ENCODE measurements at places on chromosomes 5 and 9. TPM values are rescaled to one million over a fixed set of nuclear protein-coding genes. Genes with fewer than 3 reads are reported as not detected.
A peak's percentile ranks its signal among the peaks of the same experiment; 100 is the strongest.

DNA sequence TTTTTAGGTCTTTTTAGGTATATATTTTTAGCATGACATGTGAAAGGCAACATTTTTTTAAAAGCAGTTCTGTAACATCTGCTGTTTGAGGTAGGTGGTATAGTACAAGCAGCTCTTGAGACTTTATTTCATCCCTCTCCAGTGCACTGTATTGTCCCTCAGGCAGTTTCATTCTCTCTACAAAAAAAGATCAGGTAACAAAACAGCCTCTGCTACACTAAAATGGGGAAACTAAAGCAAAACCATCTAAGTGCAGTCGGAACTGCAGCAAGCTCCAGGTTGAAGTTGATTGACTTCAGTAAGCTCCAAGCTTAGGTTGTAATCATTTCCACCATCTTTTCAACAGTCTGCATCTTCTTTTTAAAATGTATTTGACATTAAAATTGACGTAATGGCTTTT lies 195.6 kb downstream of the DEPDC1B start:
- H3K36me3 ChIP-seq: no peaks in the 10 kb centered on the region
- H3K27me3 ChIP-seq: no peaks in the 10 kb centered on the region
- H3K27ac ChIP-seq: peak overlapping the region; percentile 78
- H3K4me3 ChIP-seq: no peak overlapping the region

The SPINK13 gene
- 0.33 TPM for total RNA-seq

- no peaks in the 10 kb centered on the region for H3K4me1 ChIP-seq
- no peak for DNase-seq
- no peak overlapping the region for H3K4me3 ChIP-seq
- no peak overlapping the region for H3K27ac ChIP-seq
- no peaks in the 10 kb centered on the region for H3K27me3 ChIP-seq
These were observed 14.5 kb downstream of the TBCA start for GRCh38 chr5:77761606-77762005.

DNA sequence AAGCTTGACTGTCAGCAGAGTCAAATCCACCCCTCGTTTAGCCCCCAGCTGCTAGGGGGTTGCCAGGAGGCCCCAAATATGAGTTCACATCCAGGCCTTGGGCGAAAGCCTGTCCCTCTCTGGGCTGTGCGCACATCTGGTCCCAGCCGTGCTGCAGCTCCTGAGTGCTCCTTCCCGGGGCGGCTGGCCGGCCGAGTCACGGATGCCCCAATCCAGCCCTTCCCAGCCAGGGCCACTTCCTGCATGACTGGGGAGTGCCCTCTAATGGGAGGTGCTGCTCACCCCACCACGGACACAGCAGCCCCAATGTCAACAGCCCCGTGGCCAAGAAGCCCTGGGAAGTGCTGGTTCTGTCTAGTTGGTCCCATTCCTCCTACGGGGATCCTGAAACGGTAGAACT lies 103.5 kb upstream of the FCN2 start:
- no peak for DNase-seq
- H3K4me3 ChIP-seq: no peak overlapping the region
- H3K4me1 ChIP-seq: peaks cover 49% of the 10 kb centered on the region
- H3K36me3 ChIP-seq: peaks cover 19% of the 10 kb centered on the region
- H3K27me3 ChIP-seq: no peaks in the 10 kb centered on the region

DNA sequence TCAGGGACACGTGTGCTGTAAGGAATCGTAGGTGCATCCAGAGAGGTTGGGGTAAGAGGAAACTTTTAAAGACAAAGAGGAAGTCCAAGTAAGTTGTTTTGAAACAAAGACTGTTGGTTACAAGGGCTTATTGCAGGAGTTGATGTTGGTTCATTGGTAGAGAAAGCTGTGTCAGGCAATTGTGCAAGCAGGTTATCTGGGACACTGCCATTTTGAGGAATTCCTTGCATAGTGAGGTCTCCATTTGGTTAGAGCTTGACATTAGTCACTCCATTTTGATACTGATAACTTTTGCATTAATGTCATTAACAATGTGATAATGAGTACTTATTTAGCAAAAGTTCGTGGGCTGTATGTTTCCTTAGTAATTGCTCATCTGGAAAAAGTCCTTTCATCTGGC lies 24.9 kb downstream of the CNOT6 start:
- no peak overlapping the region for H3K4me3 ChIP-seq
- no peaks in the 10 kb centered on the region for H3K36me3 ChIP-seq
- no peaks in the 10 kb centered on the region for H3K27me3 ChIP-seq
- no peak overlapping the region for H3K27ac ChIP-seq
- no peak for DNase-seq

DNA sequence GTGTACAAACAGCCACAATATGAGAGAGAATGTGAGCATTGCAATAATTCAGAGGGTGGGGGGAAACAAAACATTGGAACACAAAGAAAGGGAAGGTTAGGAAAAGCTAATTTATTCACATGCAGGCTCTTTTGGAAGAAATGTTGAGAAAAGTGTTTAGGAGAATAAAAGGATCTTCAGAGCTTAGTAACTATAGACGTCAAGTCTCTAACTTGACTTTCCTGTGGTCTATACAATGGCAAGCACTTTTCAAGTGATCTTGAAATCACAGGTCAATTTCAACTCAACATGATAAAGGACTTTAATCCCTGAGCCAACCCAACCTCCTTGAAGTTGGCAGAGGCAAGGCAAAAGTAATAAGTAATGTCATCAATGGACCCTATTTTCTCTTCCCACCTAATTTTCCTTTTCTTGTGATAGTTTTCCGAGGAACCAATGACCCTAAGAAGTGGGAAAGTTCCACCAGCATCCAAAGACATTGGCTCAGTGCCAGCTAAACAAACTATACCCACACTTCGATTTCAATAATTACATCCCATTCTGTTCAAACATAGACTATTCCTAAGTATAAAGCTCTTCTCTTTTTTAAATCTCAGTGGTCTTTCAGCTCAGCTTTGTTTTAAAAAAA lies 23.7 kb downstream of the RFK start:
- no peak for DNase-seq
- peaks cover 30% of the 10 kb centered on the region for H3K4me1 ChIP-seq
- no peak overlapping the region for H3K27ac ChIP-seq
- H3K36me3 ChIP-seq: no peaks in the 10 kb centered on the region

The PTBP3 gene
- total RNA-seq: 23.4 TPM

The OR2K2 gene
- total RNA-seq: not detected

DNA sequence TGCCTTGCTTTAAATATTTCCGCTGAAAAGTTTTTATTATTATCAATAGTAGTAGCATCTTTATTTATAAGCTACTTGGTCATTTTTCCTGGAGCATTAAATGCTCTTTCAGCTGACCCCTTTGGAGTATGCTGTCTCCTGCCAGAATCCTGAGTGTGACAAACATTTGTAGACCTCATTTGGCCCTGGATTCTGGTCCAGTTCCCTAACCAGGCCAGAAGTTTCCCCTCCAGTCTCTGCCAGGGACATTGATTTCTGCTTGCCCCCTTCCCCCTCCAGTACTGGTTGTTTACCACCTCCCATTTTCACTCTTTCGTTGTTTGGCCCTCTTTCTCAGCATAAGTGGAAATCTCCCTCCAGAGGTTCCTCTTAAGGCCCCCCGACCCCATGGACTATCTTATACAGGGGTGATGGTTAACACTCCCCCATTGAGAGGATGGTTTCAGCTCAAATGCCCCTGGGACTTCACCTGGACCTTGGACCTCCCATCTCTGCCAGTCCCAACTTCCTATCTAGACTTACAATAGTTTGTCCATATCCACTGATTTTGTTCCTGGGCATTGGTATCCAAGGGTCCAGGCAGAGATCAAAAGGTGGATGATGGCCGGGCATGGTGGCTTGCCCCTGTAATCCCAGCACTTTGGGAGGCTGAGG lies 24.6 kb upstream of the COL27A1 start:
- H3K36me3 ChIP-seq: no peaks in the 10 kb centered on the region
- no peaks in the 10 kb centered on the region for H3K4me1 ChIP-seq
- H3K27me3 ChIP-seq: no peaks in the 10 kb centered on the region
- no peak overlapping the region for H3K4me3 ChIP-seq
- DNase-seq: no peak

The SERINC5 gene
- total RNA-seq: 11.9 TPM

DNA sequence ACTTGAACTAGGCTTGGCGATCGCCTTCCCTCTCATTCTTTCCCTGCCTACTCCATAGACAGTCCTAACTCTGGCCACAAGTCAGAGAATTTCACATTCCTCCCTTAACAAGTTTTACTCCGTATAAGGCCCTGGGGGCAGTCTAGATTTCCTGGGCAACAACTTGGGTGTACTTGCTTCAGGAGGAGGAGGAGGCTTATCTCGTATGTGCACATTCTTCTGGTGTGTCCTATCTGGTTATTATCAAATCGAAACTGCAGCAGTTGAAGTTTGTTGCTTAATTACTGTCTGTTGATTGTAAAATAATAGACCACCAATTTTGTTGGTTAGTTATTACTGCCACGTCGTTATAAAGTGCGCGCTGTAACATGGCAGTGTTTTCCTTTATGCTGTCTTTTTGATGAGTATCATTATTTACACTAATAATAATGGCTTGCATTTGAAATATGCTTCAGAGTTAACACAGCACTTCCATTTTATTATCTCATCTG lies 42.0 kb downstream of the PIP5K1B start:
- H3K4me1 ChIP-seq: peaks cover 7% of the 10 kb centered on the region
- no peak for DNase-seq
- no peaks in the 10 kb centered on the region for H3K27me3 ChIP-seq
- H3K4me3 ChIP-seq: peak overlapping the region; percentile 23

DNA sequence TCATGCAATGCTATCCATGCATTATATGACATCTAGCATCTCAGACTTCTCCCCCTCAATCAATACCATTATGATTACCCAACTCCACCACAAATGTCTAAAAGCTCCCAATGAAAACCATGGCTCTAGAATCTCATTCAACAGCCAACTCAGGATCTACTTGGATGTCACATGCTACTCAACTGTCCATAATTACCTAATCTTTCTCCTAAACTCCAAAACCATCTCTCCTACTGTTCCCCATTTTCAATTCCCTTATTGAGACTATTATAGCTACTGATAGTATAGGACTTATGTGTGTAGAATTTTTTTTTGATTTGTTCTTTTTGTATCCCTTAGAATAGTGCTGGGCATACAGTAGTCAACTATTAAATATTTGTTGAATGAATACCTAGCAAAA lies 8.2 kb upstream of the STRBP start:
- no peaks in the 10 kb centered on the region for H3K36me3 ChIP-seq
- no peaks in the 10 kb centered on the region for H3K27me3 ChIP-seq
- H3K4me1 ChIP-seq: no peaks in the 10 kb centered on the region
- DNase-seq: no peak

DNA sequence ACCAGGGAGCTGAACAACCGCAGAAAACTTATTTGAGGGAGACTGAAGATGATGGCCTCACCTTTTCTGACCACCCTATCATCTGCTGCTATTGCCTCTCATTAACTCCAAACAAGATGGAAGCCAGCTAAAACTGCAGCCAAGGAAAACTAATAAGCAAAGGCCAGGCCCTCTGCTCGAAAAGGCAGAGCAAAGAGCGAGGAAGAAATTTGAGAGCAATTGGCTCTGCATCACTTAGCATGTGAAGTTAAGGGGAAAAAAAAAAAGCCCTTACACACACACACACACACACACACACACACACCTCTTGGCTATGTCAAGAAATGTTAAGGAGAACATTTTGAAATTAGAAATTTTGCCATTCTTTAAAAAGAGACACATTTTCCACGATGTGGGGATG lies 228.1 kb upstream of the CYLC2 start:
- H3K27ac ChIP-seq: no peak overlapping the region

DNA sequence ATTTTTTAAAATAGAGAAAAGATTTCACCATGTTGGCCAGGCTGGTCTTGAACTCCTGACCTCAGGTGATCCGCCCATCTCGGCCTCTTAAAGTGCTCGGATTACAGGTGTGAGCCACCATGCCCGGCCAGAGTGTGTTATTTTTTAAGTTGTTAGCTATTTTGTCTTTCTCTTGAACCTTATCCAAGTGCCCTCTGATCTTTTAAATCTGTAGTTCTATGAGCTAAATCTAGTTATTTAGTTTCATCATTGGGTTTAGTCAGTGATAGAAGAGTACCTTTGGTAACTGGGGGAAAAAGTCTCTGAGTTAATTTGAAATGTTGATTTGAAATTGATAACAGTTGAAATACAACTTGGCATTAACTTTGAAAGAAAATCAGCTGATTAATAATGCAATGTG lies 88.3 kb downstream of the NNT start:
- no peaks in the 10 kb centered on the region for H3K27me3 ChIP-seq
- no peak overlapping the region for H3K4me3 ChIP-seq
- H3K4me1 ChIP-seq: no peaks in the 10 kb centered on the region
- H3K27ac ChIP-seq: no peak overlapping the region
- DNase-seq: no peak

- H3K36me3 ChIP-seq: no peaks in the 10 kb centered on the region
- no peaks in the 10 kb centered on the region for H3K27me3 ChIP-seq
- DNase-seq: no peak
- H3K27ac ChIP-seq: no peak overlapping the region
These were observed 9.8 kb upstream of the FANCC start for GRCh38 chr9:95327239-95327865.

- no peaks in the 10 kb centered on the region for H3K36me3 ChIP-seq
- no peak overlapping the region for H3K4me3 ChIP-seq
- H3K27ac ChIP-seq: no peak overlapping the region
- DNase-seq: no peak
These were observed 282.6 kb downstream of the SMARCA2 start for GRCh38 chr9:2297771-2298170.

DNA sequence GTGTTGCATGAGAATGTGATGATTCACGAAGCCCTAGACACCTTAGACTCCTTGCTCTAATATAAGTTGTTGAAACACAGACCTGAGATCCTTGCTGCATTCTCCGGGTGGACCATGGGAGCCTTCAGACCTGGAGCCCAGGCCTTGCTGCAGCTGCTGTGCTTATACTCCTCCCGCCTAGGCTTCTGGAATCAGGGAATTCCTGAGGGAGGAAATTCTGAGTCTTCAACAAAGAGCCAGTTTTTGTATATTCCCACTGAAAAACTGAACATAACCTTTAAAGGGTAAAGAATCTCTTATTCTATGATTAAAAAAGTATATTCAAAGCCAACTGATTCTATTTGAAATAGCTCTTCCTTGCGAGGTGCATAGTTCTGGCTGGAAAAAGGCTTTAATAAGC lies 245.1 kb upstream of the ELAVL2 start:
- no peaks in the 10 kb centered on the region for H3K36me3 ChIP-seq
- no peaks in the 10 kb centered on the region for H3K27me3 ChIP-seq
- no peak overlapping the region for H3K27ac ChIP-seq
- H3K4me3 ChIP-seq: no peak overlapping the region

- H3K27me3 ChIP-seq: no peaks in the 10 kb centered on the region
- H3K27ac ChIP-seq: no peak overlapping the region
- no peaks in the 10 kb centered on the region for H3K4me1 ChIP-seq
- no peaks in the 10 kb centered on the region for H3K36me3 ChIP-seq
- no peak for DNase-seq
- H3K4me3 ChIP-seq: no peak overlapping the region
These were observed 19.2 kb downstream of the DOCK2 start for GRCh38 chr5:169656125-169656901.

The SPATA31C1 gene
- not detected for total RNA-seq

DNA sequence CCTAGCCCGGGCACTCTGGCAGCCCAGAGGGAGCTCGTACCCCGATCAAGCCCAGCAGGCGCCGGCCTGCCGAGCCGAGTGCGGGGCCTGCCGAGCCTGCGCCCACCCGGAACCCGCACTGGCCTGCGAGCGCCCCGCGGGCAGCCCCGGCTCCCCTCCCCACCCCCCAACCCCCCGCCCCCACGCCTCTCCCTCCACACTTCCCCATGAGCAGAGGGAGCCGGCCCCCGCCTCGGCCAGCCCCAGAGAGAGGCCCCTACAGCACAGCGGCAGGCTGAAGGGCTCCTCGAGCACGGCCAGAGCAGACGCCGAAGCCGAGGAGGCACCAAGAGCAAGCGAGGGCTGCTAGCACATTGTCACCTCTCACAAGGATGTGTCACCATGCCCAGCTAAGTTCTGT lies 36.2 kb upstream of the CCDC180 start:
- H3K27ac ChIP-seq: no peak overlapping the region
- no peak for DNase-seq
- no peaks in the 10 kb centered on the region for H3K4me1 ChIP-seq
- no peaks in the 10 kb centered on the region for H3K36me3 ChIP-seq

All from sigmoid colon (tissue), 7 donors.